AG20443 (cell line): ENCODE measurements at places on chromosomes 6 and 20.

DNA sequence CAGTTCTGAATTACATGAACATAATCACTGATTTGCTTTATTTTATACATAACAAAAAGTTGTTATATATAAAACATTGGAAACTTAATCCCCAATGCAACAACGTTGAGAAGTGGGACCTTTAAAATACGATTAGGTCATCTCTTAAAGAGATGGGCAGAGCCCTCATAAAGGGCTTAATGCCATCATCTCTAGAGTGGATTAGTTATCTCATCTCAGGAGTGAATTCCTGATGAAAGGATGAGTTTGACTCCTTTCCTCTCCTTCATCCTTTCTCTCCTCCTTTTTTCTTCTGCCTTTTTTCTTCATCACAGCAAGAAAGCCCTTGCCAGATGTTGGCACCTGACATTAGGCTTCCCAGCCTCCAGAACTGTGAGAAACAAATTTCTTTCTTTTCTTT lies 13.9 kb downstream of the HLA-DOA start:
- DNase-seq, result no peak

DNA sequence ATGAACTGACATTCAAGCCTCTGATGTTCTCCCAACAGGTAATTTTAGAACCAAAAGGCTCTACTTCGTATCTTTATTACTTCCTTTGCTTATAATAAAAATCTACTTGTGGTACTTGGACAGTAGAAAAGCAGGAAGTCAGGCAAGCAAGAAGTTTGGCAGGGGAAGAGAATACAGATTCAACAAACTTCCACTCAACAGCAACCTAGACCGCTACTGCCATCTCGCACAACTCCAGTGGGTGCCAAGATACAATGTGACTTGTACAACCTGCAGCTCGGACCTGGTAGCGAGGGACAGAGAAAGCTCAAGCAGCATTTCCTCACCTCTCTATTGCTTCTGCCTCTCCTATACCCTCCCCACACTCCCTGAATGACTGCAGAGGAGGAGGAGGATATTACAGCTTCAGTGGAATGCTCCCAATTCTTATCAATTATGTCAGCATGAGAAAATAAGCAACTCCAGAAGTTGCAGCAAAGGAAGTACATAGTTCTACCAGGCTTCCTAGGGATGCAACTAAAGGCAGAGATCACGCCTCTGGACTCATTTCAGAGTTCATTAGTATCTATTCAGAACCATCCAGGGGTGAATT lies 76.5 kb downstream of the MBOAT1 start:
- DNase-seq, result no peak

DNA sequence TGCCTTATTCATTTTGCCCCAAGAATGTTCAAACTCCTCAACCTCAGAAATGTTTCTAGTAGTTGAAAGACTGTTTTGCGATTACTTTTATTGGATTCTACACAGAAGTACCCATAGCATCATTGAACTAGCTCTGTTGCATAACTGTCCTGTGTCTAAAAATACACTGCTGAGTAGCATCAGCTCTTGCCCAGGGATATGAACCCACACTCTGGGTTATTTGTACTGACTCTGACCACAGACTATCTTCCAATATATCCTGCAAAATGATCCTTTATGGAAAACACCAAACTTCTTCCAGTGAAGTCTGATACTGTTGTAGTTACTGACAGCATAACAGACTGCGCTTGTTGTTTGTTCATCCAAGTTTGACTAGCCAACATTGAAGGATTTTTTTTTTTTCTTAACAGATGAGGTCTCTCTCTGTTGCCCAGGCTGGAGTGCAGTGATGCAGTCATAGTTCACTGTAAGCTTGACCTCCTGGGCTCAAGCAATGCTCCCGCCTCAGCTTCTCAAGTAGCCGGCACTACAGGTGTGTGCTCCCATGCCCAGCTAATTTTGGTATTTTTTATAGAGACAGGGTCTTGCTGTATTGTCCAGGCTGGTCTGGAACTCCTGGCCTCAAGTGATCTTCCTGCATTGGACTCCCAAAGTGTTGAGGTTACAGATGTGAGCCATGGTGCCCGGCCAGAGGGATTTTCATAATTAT lies 49.9 kb downstream of the TULP4 start:
- peak; percentile 40 for DNase-seq

DNA sequence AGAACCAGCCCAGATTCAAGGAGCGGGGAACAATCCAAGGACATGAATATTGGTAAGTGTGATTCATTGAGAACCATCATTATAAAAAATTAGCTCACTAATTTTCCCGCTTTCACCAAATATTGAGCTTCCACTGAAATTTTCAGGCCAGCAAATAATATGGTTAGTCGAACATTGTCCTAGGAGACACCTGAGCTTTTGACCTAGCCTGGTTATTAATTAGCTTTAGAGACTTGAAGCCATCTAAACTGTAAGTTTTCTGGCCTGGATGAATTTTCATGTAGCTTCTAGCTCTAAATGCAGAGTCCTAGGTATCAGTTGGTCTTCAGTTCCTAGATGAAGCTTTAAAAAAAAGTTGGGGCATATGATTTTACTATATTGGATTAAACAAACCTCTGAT lies 17.1 kb upstream of the RALGAPA2 start:
- DNase-seq, result no peak

DNA sequence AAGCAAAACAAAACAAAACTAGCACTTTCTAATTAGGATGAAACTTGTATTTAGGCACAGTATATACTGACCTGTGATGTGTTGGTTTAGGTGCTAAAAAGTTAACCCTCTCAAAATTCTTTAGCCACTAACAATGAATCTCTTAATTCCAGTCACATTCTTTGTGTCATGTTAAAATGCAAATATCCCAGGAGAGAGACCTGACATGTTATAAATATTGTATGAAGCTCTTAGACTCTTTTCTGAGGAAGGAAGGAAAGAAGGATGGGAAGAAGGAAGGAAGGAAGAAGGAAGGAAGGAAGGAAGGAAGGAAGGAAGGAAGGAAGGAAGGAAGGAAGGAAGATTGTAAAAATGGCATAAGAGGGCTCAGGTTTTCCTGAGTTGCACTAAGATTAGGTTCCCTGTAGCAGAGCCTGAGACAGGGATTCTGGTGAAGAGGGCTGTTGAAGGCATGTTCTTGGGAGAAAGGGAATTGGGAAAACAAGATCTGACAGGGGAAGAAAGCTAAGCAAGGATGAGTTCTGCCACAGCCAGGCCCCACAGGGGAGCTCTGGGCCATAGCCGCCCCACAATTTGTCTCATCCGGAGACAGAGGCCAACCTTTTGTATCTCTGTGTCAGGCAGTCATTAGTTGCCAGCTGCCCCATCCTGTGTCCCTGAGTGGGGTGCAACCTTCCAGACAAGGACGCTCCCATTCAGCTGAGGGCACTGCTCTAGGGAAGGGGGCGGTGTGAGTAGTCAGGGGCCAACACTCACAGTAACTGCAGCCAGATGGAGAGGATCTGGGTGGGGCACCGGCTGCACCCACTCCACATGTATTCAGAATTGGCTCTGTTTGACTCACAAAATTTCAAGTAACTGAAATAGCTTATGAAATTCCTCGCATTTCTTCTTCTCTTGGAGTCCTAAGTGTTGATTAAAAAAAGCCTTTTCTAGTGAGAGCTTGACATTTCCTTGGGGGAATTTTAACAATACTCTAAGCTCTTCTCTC lies 189.3 kb upstream of the ARG1 start:
- peak; percentile 73 for DNase-seq

GRCh38 chr6:13920552-13920951 lies 4.2 kb upstream of the RNF182 start:
- DNase-seq, result no peak

DNA sequence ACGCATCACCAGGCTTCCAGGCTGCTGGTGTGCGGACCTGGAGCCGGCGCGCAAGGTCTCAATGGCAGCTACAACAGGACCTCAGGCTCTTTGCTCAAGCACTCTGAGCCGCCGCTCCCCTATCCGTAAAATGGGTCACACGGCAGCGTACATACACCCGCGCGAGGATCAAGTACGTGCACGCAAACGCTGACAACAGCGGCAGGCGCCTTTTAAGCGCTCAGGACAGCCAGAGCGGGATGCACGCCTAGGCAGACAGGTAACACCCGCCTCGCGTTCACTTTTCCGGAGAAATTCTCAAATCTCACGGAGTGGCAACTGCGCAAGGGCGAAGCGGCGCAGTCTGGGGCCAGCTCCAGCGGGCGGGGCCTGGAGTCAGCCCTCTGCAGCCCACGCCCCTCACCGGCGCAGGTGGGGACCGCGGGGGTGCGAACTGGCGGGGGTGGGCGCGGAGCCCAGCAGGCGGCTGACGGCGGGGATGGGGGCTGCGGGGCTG lies 535 bp downstream of the EXOC2 start:
- peak; percentile 60 for DNase-seq

- DNase-seq, result no peak
Measured at GRCh38 chr20:2873747-2874041, 413 bp downstream of the PTPRA start.
